NCI-H526 treated with DMSO at 0.1 percent for 48 hours (cell line): ENCODE measurements at places on chromosomes 5 and 9.
A peak's percentile ranks its signal among the peaks of the same experiment; 100 is the strongest.

DNA sequence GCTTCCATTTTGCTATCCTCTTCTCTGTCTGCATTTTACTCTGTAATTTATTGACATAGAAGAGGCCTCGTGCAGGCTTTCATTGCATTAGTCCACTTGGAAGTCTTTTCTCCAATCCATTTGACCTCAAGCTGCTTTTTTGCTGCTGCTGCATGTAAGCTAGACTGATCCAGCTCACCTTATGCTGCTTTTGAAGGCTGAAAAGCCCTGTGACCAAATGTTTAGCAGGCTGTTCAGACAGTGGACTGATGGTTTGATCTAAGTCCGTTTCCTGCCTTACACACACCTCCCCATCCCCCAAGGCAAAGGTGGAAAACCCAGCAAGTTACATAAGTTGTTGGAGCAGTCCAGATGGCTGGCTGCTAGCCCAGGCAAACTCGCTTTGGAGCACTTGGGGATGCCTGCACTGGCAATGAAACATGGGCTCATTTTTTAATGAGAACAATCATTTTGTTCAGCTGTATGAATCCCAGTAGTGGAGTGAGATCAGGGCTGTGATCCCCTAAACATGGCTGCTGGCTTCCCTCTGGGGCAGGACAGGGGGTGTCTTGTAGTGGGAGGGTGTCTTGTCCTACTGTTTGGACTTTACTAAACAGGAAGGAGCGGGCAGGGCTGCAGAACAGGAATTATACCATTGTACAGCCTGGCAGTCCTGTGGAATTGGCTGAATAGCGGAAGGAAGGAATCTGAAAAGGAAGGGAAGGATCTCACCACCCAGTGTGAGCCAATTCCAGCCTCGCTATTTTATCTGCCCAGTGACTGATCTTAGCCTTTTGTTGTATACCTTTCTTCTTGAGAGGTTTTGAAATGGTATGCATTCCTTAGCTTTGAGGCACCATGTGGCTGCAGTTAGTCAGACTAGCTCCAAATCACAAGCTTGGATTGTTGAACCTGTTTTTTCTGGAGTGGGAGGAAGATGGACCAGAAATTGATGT is 212.0 kb downstream of the ARHGAP26 start:
- DNase-seq: no peak

- no peak for DNase-seq
Measured at GRCh38 chr9:123329329-123329955, 26.6 kb upstream of the CRB2 start.

- no peak for DNase-seq
Measured at GRCh38 chr5:151357792-151358191, 10.4 kb upstream of the SLC36A2 start.

- DNase-seq: no peak
Measured at GRCh38 chr9:33992632-33993031, 56.1 kb downstream of the UBAP2 start.

DNA sequence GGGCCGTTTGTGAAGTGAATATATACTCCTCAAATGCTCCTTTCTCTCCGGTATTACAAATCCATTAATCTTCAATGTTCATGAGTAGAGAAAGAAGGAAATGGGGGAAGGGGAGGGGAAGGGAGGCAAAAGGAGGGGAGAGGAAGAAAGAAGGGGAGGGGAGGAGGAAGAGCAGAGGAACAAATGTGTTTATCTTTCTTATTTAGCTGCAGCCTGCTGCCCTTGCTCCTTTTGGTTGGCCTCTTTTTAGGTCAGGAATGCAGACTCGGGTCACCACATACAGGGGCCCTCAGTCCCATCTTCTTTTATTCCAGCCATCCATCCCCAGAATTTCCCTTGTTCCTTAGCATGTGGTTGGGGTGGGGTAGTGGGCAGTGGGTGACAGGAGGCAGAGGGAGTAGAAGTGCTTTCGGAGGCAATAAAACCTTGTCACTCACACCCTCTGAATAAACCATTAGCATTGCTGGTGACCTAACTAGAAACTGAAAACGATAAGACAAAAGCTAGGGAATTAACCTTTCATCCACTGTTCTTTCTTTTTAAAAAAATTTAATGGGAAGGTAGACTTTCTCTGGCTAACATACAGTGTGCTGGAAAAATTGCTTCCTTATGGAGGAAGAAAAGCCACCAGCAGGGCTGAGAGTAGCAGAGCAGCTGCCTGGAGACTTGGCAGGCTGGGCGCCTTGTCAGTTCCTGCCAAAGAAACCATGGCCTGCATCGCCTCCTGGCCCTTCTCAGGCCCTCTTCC is 16.8 kb upstream of the PRLR start:
- DNase-seq: no peak

DNA sequence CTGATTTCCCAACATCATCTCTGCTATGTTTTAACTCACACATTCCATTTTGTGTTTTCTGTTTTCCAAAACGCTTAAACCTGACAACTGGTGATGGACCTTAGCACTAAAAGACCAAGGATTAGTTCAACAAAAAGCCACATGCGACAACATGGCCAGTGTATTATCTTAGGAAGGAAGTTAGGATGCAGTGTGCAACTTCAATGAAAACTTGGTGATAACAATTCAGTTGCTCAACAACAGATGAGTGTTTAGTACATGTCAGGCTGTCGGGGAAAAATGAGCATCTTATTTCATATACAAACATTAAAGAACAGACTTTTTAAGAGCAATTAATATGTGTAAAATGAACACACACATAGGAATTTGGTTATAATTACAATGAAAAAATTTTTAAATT is 780.0 kb downstream of the SEMA5A start:
- DNase-seq: no peak

DNA sequence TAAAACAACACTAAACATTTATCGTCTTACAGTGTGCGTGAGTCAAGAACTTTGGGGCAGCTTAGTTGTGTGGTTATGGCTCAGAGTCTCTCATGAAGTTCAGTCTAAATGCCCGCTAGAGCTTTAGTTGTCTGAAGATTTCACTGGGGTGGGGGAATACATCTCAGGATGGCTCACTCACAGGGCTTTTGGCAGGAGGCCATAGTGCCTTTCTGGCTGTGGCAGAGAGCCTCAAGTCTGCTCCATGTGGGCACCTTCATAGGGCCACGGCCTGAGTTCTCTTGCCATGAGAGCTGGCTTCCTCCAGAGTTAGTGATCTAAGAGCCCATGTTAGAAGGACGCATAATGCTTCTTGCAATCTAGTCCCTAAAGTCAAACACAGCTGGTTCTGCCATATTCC is 258.8 kb upstream of the NUDT12 start:
- DNase-seq: no peak

DNA sequence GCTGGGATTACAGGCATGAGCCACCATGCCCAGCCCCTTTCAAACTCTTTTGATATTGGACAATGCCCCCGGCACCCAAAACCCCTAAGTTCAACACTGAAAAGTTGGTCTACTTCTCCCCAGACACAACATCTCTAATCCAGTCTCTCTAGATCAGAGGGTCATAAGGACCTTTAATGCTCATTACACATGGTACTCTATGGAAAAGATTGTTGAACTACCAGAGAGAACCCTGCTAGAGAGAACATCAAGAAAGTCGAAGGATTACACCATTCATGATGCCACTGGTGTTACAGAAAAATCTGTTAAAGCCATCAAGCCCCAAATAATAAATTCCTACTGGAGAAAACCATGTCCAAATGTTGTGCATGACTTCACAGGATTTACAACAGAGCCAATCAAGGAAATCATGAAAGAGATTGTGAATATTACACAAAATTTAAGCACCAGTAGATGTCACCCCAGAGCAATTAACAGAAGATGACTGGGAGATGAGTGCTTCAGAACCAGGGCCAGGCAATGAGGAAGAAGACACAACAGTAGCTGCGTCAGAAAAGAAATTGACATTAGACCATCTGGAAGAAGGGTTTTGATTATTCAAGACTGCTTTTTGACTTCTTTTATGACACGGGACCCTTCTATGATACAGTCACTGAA is 28.3 kb upstream of the NIPAL4 start:
- peak; percentile 54 for DNase-seq
